Hair follicular keratinocyte (primary cell): ENCODE measurements at places on chromosomes 16 and 17. TPM values are rescaled to one million over a fixed set of nuclear protein-coding genes. Genes with fewer than 3 reads are reported as not detected.

Gene DNASE1L2
- 0.78 TPM in 1 of 2 replicates, not detected in the other for total RNA-seq

Gene SBK1
- 0.08 TPM in 1 of 2 replicates, not detected in the other for total RNA-seq

Gene KRT20
- total RNA-seq = not detected in 2 replicates

Gene ZNF624
- total RNA-seq = 1.6 and 1.7 TPM in 2 replicates

Gene HID1
- total RNA-seq = 0.08 and 0.16 TPM in 2 replicates
